A549 treated with ZK216348 at 1 μM for 4 hours (cell line): ENCODE measurements at places on chromosomes 5 and 9. TPM values are rescaled to one million over a fixed set of nuclear protein-coding genes. Genes with fewer than 3 reads are reported as not detected.

SECISBP2 gene
- total RNA-seq = 17.7 to 22.5 TPM (median 20.4 TPM) in 5 replicates

FABP6 gene
- total RNA-seq = 0.45 to 1.6 TPM (median 1.1 TPM) in 5 replicates

GZMA gene
- not detected in 5 replicates for total RNA-seq

PCDHA9 gene
- 0.04 TPM in 1 of 5 replicates, not detected in the others for total RNA-seq

BAAT gene
- 0.42 to 0.57 TPM (median 0.51 TPM) in 5 replicates for total RNA-seq
